Activated naive CD4-positive, alpha-beta T cell treated with anti-CD3 and anti-CD28 coated beads, Interleukin-2, amount 50 U/mL, for 72 hours (primary cell): ENCODE measurements at places on chromosomes 6 and 20. TPM values are rescaled to one million over a fixed set of nuclear protein-coding genes. Genes with fewer than 3 reads are reported as not detected.

DNA sequence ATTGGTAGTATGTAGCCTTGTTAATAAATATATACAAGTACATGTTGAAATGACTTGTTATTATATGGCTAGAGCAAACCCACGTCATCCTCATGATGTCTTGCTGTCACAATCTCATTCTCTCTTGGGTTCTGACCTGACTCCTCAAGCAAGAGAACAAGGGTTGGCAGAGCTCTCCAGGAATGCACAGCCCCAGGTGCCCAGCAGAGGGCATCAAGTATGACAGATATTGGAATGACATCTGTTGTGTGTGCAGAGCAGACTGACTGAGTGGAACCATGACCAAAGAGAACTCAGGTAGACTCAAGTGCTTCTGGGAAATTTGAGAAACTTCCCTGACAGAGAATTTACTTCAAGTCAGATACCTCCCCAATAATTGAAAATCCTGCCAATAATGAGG lies 90.6 kb downstream of the PAX1 start:
- DNase-seq, result no peak

DNA sequence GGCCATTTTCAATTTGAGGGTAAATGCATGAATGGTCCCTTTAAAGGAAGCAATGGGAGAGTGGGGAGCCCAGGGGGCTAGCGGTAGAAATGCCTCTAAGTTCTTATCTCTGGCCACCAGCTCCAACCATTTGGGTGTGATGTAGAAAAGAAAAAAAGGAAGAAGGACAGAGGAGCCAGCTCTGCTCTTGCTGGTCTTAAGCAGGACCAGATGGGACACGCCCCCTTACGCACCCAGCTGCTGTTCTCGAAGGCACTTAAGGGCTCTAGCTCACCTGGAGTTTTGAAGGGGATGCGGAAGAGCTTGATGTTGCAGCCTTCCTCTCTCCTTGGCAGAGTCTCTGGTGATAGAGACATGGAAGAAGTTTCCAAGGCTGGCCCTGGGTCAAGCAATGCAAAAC lies 59.5 kb upstream of the RNF144B start:
- DNase-seq, result no peak

DNA sequence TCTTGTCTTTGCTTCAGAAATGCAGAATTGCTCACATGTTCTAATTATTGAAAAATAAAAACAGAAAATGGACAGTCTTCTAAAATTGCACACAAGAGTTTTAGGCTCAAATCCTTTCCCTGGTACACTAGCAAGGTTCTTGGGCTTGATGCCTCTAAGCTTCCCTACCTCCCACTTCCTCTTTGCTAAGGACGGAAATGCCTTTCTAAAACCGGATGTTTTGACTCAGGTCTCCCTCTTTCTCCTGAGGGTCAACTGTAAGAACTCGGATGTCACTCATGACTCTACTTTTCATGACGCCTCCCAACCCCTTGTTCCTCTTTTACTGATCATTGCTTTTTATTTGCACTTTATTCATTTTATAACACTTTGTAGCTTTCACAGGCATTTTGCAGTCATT lies 613.5 kb downstream of the C6orf118 start:
- DNase-seq, result no peak

Gene PSMB9
- 202 TPM for total RNA-seq

- DNase-seq, result no peak
Measured at GRCh38 chr6:13194852-13195251, 133.5 kb downstream of the TBC1D7 start.
